Mesenteric fat pad (tissue), 1 donor: ENCODE measurements at places on chromosomes 6 and 20.
A peak's percentile ranks its signal among the peaks of the same experiment; 100 is the strongest.

GRCh38 chr6:17218023-17218748, 63.0 kb upstream of the RBM24 start:
- no peak for DNase-seq

GRCh38 chr6:106098383-106099234, 12.5 kb downstream of the PRDM1 start:
- DNase-seq, result no peak

DNA sequence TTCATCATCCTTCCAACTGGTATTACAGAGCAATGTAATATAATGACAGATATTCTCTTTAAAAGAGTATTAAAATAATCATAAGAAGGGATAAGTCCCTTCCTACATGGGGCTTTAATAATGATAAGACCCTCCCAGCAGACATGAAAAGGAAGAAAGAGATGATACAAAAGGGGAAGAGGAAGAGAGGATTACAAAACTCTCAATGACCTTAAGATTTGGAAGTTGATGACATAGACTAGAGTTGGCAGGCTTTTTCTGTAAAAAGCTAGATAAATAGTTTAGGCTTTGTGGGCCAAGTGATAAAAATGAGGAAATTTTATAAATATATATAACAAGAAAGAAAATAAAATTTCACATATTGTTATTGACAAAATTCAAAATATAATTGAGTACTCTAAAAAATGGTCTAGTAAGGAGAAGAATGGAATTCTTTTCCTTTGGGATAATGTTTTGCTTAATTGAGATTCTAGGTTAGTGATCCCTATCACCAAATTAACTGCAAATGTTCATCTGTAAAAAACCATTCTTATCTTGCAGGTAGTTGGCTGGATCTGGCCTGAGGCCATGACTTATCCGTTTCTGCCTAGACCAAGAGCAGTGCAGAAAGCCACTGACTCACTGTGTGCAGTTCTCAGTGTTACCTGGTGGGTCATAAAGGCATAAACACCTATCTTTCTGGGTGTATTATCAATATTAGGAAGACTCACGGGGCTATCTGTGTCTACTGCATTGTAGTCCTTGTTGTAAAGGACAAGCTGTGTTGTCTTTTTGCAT, 11.0 kb downstream of the RIPOR2 start:
- DNase-seq, result no peak

DNA sequence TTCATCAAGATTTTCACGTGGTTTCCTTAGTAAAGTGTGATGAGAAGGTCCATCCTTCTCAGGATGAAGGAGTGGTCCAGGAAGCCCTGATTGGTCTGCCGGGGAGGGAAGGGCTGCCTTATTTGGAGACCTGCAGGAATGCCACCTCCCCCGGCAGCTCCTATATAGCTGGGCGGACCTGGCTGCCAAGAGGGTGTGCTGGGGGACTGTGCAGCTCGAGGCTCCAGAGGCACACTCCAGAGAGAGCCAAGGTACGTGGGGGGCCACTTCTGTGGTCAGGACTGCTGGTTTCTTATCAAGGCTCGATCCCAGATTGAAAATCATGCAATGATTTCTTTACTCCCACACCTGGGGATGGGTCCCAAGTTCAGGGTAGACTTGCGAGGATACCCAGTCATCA, at the start of gene PRND:
PRND (plus strand) TSS at position 191 of the 400 bp plus-strand sequence. CDS start 2,643 bp downstream, outside the sequence.
- DNase-seq, result peak; percentile 49

- DNase-seq, result no peak
Observed at GRCh38 chr20:63119121-63119962, 96.6 kb downstream of the YTHDF1 start.

DNA sequence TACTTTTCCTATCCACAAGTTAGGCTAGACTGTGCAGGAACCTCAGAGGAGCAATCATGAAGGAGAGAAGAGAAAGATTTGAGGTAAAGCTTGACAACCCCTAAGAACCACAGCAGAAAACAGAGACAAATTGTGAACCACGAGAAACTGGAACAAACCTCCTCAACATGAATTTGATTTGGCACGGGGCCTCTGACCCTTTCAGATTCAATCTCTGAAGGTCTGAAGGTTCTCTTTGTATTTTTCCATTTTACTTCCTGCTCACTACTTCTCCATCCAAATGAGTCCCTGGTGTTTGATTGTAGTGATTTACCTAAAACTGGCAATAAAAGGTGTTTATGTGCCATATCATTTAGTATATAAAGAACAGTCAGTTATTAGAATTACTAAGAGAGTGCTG, 126.1 kb upstream of the STXBP5 start:
- no peak for DNase-seq

- DNase-seq, result no peak
Observed at GRCh38 chr6:32112431-32112980, 3.4 kb upstream of the TNXB start.

GRCh38 chr6:15682965-15683822, 20.4 kb upstream of the DTNBP1 start:
- DNase-seq, result no peak

DNA sequence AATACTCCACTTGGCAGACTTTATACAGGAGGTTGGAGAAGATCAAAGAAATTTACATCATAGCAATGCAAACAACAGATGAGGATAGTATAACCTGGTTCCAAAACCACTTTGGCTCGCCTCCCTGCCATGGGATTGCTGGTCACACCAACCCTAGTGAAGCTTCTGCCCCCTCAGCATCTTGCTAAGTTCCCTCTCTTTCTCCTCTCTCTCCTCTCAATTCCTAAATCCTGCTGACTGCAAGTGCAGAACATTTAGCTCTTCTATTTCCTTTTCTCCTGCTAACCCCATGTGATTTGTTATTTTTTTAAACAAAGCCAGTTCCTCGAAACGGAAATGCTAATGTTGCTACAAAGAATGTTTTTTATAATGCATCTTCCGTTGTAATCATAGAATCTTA, 50.3 kb upstream of the LY86 start:
- no peak for DNase-seq

- DNase-seq, result peak; percentile 41
Observed at GRCh38 chr6:44537306-44538049, 150.0 kb downstream of the CDC5L start.

- DNase-seq, result no peak
Observed at GRCh38 chr6:128327890-128328289, 192.5 kb downstream of the PTPRK start.

DNA sequence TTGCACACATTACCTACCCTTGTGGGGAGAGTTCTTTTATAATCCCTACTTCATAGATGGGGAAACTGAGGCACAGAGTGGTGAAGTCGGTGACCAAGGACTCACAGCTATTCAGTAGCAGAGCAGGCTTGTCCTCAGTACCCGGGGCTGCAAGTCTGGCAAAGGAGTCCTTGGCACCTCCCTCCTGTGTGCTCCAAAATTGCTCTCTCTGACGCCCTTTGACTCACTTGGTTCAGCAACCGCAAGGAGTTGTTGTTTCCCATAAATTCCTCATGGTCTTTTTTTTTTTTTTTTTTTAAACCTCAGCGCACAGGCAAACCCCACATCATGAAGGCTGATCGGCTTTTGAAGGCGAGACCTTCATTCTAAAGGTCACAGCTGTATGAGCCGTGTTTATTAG, 143.2 kb downstream of the CEBPB start:
- DNase-seq, result no peak

GRCh38 chr6:159978291-159979135, 9.6 kb downstream of the IGF2R start:
- no peak for DNase-seq

GRCh38 chr6:5173810-5174209, 86.9 kb downstream of the LYRM4 start:
- DNase-seq, result no peak

GRCh38 chr6:56062836-56063235, 184.5 kb downstream of the COL21A1 start:
- DNase-seq, result no peak

DNA sequence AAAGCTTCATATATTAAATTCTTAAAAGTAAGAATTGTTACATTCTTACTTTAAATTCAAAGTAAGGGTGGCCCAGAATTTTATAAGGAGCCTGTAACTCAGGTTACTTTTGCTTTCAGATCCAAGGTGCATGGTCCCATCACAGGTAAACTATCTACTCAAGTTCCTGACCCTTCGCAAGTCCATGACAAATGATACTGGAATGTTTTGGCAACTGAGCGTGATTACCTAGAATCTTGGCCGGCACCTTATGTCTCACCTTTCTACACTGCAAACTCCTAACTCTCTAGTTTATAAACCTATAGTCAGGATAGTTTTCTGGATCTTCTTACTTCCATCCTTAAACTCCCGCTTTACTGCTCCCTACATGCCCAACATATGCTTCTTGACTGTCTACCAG, 67.9 kb upstream of the HMGN3 start:
- DNase-seq, result no peak

- no peak for DNase-seq
Observed at GRCh38 chr6:23630726-23631635, 495.0 kb upstream of the NRSN1 start.

GRCh38 chr6:14757418-14757817, 488.5 kb upstream of the JARID2 start:
- DNase-seq, result no peak

GRCh38 chr6:100347901-100348550, 116.7 kb downstream of the SIM1 start:
- no peak for DNase-seq
